ENCODE measurements at places on chromosomes 2 and 18.

- DNase-seq = no peak
Measured at GRCh38 chr2:3422161-3422779, 42.8 kb downstream of the TRAPPC12 start.

DNA sequence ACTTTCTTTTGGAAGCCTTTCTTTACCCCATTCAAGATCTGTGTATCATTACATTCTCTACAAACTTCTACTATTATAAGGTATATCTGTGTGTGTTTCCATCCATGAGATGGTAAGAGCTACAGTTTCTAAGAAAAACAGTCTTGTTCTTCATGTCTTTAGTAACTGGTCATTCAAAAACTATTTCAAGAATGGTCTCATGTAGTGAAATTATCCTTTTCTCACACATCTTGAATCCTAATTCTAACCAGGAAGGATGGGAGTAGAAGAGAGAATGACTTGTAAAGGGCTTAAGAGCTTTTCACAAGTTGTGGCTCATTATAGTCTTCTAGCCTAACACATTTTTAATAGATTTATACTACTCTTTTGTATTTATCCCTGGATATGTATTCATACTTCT is 47.3 kb downstream of the ROCK1 start:
- no peak for DNase-seq

- no peak for DNase-seq
Measured at GRCh38 chr2:159873258-159873657, 75.2 kb upstream of the CD302 start.

DNA sequence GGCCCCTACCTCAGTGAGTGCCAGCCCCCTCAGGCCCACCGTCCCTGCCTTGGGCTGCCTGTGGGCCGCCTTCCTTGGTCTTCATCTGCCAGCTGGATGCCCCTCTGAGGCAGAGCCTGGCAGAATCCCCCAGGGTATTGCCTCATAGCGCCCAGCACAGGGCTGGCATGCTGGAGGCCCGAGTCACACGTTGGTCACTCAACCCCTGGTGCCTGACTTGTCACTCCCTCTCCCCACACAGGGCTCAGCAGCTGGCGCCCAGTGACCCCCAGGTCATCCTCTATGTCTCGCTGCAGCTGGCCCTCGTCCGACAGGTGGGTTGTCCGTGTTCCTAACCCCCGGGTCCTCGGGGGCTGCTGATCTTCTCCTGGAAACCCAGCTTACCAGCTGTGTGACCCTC is 108.4 kb upstream of the MCFD2 start:
- peak; percentile 48 for DNase-seq

- DNase-seq = no peak
Measured at GRCh38 chr18:76859474-76860339, 37.4 kb downstream of the ZNF236 start.

DNA sequence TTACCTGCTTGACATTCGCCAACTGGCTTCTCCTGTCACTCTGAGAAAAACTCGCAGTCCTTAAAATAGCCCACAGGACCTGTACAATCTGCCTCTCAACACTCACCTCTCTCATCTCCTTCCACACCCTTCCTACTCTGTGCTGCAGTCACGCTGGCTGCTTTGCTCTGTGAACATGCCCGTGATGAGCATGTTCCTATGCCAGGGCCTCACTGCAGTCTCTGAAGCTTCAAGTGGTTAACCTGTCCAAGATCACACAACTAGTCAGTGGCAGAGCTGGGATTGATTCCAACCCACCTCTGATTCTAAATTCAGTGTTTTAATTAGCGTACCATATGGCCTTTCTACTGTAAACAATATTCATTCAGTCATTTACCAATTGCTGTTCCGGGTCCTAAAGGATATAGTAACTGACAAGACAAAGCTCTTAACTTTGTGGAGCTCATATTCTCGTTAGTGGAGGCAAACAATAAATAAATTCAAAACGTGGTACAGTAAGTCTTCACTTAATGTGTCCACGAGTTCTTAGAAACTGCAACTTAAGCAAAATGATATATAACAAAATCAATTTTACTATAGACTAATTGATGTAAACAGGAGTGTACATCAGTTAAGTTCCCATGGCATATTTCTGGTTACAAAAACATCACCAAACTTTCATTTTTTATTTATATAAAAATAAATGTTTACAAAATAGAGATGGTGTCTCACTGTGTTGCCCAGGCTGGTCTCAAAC is 38.9 kb upstream of the FBXO11 start:
- no peak for DNase-seq

GRCh38 chr2:162243294-162243693 is at the start of gene FAP:
FAP (minus strand) TSS chr2:162243445; CDS start chr2:162243327, 118 bp downstream.
- peak; percentile 91 for DNase-seq

DNA sequence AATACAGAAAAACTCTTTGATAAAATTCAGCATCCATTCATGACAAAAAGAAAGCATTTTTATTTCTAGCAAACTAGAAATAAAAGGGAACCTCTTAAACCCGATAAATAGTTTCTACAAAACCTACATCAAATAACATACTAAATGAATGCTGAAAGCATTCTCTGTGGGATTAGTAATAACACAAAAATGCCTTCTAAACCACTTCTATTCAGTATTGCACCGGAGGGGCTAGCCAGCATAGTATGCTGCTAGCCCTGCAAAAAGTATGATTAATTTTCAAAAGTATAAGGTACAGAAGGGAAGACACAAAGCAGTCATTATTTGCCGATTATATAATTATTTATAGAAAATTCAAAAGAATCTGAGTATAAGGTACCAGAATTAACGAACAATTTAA is 145.2 kb downstream of the DTNB start:
- peak; percentile 32 for DNase-seq

GRCh38 chr2:112839407-112840067 is 3.0 kb upstream of the IL1B start:
- DNase-seq = no peak

DNA sequence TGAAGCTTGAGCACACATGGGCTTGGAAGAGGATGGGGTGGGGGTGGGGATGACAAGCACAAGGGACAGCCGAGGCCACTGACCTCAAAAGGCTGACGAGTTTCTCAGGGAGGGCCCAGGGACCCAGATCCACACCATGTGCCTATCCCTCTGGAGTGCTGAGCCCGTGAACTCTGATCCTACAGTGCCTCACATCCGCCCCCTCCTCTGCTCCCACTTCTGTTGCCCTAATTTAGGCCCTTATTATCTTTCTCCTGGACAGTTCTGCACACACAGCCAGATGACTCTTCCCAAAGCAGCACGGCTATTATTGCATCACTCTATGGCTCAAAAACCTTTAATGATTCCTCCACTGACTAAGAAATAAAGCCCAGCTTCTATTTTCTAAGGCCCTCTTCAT is 24.8 kb downstream of the CYRIA start:
- DNase-seq = no peak

DNA sequence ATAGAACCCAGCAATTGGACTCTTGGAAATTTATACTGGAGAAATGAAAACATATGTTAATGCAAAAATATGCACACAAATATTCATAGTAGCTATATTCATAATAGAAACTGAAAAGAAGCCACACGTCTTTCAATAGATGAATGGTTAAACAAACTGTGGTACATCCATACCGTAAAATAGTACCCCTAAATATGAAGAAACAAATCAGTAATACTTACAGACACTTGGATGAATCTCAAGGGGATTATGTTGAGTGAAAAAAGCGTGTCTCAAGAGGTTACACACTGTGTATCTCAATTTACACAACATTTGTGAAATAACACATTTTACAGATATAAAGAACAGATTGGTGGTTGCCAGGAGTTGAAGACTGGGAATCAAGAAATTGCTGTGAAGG is 61.1 kb upstream of the ARHGAP15 start:
- peak; percentile 23 for DNase-seq

GRCh38 chr2:216517447-216518225 is 19.0 kb downstream of the RPL37A start:
- DNase-seq = no peak

DNA sequence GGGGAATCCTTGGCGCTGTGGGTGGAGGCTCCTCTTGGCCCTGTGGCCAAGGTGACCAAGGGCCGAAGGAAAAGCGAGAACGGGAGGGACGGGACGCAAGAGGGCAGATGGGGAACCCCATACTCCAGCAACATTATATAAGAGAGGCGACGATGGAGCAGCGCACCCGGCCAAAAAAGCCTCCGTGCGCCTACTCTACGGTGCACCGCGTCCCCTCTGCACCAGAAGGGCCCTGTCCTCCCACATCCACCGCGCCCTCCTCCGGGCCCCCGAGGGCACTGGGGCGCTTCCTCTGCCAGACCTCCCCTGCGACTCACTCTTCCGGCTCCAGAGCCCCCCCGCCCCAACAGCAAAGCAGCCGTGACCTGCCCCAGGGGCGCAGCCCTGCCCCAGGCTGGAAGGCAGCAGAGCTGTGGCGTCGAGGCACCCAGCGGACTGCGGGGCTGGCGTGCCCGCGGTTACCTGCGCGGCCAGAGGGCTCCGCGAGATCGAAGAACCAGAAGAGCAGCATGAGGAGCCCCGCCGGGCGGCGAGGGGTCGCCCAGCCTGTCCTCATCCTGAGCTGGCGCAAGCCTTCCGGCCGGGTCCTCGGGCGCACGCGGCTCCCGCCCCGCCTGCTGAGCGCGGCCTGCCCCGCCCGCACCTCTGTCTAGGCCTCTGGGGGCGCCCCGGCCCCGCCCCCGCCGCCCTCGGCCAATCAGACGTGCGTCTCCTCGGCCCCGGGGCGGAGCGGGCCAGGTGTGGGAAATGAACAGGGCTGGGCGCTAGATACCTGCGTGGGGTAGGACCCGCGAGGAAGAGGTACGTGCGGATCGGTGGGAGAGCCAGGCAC is 106.3 kb upstream of the CD302 start:
- DNase-seq = no peak

DNA sequence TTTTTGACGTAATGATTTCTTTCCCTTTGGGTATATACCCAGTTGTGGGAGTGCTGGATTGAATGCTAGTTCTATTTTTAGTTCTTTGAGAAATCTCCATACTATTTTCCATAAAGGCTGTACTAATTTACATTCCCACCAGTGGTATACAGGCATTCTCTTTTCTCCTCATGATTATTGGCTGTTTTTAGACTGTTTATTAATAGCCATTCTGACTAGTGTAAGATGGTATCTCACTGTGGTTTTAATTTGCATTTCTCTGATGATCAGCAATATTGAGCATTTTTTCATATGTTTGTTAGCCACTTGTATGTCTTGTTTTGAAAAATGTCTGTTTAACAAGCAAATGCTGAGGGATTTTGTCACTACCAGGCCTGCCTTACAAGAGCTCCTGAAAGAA is 9.2 kb upstream of the CD28 start:
- no peak for DNase-seq

GRCh38 chr2:216568576-216568975 is 64.6 kb upstream of the IGFBP2 start:
- DNase-seq = no peak

GRCh38 chr18:13401404-13401803 is 182.8 kb downstream of the LDLRAD4 start:
- no peak for DNase-seq

- DNase-seq = no peak
Measured at GRCh38 chr2:38731684-38732221, 19.4 kb downstream of the SRSF7 start.

GRCh38 chr2:237182422-237183123 is 96.9 kb downstream of the COPS8 start:
- peak; percentile 66 for DNase-seq

GRCh38 chr2:84959566-84960506 is 11.1 kb upstream of the KCMF1 start:
- peak; percentile 11 for DNase-seq

GRCh38 chr2:181846399-181847197 is 44.9 kb upstream of the ITPRID2 start:
- no peak for DNase-seq

GRCh38 chr2:231513746-231514224 is 16.5 kb downstream of the NMUR1 start:
- DNase-seq = no peak

DNA sequence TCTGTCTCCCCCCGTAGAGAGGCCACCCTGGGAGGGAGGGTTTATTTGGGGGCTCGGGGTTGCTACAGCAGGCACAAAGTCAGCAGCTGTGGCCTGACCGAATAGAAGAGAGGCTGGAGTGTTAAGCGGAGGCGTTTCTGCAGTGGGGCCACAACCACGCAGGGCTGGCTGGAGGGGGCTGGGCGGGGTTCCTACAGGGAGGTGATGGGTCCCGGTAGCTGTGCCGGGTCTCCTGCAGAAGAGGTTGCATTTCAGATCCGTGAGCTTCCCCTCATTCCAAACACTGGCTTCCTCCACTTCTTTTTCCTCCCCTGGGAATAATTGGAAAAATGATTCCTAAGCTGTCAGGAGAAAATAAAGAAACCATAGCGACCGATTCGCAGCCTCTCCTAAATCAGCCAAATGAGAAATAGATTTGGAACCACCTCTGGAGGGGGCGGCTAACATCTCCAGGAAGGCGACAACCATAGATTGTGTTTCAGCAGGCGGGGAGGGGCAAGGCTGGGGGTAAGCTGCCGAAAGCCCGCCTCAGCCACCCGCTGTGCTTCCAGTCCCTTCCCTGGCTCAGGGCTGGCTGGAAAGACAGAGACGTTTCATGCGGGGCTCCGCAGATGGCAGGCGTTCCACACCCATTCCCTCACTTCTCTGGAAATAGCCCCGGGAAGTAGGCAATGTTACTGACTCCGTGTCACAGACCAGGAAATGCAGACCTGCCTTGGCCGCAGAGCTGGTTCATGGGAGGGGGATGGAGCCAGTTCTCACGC is 85.6 kb upstream of the TAF1B start:
- DNase-seq = no peak

DNA sequence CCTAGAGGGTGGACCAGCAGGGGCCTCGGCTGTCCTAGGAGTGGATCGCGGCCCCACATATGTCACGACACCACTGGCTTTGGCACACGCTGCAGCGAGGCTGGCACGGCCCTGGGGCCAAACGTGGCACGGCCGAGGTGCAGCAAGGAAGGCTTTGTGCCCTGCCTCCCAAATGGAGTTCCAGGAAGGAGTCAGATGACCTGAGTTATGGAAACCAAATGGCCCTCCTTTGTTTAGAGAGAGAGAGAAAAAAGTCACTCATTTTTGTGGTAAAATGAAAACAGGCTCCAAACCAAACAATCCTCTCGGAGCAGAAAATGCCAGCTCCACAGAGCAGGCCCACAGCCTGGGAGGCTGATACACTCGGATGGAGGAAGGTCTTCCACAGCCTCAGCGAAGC is 105.6 kb downstream of the ANTXR1 start:
- DNase-seq = peak; percentile 80

DNA sequence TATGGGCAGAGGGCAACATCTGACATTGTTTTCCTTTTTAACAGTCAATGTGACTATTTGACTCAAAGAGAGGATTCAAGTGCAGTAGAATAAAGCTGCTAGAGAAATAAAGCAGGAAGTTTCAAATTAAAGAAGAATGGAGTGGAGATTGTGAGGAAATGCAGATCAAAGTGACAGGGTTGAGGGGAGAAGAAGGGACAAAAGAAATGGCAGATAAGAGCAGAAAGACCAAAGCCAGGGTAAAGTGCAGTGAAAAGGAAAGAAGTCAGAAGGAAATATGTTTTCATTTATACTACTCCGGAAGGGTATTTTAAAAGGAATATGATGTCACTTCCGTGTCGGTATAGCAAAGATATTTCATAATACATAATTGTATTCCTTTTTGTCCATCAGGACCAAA is 297.5 kb upstream of the CRIM1 start:
- no peak for DNase-seq

DNA sequence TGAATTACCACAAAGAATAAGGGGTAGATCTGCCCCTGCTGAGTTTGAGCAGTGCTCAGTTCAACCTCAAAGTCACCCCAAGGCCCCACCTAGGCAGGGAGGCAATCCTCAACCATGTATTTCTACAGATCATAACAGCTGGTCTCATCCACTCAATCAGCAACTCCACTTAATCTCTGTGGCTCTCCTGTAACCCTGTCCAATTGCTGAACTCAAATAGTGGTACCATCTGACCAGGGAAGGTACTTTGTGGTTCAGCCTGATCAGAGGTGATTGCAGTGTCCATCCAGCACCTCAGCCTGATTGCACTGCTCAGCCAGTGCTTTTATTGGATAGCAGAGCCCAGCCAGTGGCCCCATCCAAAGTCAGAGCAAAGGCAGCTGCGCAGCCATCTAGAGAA is 91.0 kb upstream of the SLC4A10 start:
- no peak for DNase-seq

All from fibroblast of gingiva (primary cell).